ENCODE measurements at places on chromosomes 13 and 19.

- DNase-seq = no peak
Measured at GRCh38 chr19:41551711-41552110, 24.3 kb upstream of the CEACAM21 start.

GRCh38 chr13:83905641-83906040, 23.4 kb upstream of the SLITRK1 start:
- DNase-seq = no peak

DNA sequence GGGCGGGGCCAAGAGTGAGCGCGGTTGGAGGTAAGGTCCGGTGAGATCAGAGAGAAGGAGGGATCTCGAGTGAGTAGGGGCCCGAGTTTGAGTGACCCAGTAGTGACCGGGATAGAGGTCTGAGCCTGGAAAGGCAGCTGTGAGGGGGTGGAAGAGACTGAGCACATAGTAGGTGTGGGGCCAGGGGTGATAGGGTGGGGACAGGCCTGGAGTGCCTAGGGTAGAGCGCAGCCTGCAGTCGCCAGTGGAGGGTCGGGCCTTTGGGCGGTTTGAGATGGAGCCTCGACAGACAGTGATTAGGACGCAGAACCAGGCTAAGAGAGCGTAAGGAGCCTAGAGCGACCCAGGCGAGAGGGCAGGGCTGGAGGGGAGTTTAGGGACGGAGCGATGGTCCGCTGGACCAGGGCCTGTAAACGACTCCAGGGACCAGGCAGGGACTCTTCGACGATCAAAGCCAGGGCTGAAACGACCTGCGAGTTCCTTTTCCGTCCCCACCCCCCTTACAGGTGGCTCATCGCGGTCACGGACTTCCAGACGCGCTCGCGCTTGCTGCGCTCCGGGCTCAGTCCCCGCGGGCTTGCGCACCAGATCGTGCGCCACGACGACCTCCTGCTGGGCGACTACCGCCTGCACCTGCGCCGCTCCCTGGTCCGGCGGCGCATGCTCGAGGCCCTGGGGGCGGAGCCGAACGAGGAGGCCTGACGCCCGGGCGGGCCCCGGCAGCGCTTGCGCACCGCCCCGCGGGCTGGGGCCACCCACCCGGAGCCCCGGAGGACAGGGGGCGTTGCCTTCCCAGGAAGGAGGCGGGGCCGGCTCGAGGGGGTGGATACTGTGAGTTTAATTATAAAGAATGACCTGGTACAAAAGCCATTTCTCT, 9.4 kb downstream of the C19orf81 start:
- peak; percentile 89 for DNase-seq

DNA sequence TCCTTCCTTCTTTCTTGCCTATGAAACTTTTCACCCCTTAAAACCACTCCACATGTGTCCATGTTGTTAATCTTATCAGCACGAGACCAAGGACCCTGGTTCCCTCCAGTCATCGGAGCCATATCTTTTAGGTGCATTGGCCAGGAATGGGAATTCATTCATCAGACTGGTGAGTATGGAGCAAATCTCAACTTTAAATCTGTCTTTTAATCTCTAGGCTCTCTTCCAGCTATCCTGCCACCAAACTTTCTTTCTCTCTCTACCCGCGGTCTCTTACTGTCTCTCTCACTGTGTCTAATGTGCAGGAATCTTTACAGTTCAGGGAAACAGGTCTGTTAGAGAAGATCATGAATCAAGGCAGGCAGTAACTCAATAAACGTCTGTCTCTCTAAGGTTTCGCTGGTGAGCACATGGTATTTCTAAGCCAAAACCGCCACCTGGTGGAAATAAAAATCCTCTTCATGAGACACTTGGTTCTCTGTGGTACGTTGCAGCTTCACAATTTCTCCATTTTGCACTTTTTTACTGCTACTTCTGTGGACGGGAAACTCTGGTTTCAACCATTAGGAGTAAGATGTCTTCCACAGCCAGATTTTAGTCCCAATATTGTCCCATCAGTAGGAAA, 16.1 kb downstream of the LGALS16 start:
- DNase-seq = peak; percentile 27

DNA sequence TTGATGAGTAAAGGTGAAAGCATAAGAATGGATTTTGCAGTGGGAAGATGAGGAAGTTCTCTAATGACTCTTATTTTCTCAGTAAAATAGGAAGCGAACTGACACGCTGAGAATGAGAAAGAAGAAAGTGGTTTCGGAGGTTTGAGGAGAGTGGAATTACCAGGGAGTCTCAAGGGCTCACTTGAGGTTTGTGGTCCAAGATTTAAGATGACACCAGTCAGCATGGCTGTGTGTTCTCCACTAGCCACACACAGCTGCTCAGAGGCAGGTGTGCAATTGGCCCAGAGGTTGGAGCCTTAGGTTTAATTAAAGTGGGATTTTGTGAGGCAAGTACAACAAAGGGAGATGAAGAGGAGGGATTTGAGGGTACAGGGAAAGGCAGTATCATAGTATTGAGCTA, 99.6 kb upstream of the NBEA start:
- no peak for DNase-seq

DNA sequence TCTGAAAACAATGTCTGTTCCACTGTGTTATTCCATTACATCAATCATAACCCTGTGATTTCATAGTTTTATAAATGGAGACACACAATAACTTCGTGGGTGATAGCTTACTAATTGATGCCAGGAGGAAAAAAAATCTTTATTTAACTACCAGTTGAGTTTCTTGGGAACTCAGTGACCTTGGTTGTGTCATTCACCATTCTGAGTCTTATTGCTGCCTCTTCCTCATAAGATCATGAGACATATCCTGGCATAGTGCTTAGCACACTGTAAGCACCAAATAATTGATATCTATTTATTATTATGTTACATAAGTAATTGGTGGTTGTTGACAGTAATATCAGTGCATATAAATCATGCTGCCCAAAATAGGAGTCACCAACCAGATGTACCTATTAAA, 39.1 kb upstream of the SIN3B start:
- no peak for DNase-seq

Measured in RWPE1 (cell line).